ENCODE measurements at places on chromosomes 5 and 9.

- no peak for DNase-seq
These were observed 95.4 kb upstream of the LIFR start for GRCh38 chr5:38651806-38652205.

DNA sequence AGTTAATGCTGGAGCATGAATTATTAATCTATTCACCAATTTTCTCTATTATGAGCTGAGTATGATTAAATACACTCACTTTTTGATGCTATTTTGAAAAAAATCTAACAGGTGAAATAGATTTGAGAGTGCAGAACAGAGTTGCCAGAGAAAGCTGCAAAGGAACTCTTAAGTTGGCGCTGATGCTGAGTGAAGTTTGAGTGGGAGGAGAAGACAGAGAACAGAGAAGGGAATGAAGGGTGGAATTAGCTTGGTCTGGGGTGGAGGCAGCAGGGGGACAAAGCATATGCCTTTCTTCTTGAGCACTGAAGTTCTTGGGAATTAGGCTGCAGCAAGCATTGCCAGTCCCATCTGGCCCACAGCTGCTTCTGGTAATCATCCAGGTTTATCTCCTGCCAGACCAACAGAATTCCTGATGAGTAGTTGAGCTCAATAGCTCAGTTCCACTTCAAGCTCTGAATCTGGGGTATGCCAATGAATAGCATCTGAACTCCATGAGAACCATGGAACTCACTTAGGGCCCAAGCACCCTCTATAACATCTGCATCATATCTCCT is 290.1 kb downstream of the HINT1 start:
- no peak for DNase-seq

DNA sequence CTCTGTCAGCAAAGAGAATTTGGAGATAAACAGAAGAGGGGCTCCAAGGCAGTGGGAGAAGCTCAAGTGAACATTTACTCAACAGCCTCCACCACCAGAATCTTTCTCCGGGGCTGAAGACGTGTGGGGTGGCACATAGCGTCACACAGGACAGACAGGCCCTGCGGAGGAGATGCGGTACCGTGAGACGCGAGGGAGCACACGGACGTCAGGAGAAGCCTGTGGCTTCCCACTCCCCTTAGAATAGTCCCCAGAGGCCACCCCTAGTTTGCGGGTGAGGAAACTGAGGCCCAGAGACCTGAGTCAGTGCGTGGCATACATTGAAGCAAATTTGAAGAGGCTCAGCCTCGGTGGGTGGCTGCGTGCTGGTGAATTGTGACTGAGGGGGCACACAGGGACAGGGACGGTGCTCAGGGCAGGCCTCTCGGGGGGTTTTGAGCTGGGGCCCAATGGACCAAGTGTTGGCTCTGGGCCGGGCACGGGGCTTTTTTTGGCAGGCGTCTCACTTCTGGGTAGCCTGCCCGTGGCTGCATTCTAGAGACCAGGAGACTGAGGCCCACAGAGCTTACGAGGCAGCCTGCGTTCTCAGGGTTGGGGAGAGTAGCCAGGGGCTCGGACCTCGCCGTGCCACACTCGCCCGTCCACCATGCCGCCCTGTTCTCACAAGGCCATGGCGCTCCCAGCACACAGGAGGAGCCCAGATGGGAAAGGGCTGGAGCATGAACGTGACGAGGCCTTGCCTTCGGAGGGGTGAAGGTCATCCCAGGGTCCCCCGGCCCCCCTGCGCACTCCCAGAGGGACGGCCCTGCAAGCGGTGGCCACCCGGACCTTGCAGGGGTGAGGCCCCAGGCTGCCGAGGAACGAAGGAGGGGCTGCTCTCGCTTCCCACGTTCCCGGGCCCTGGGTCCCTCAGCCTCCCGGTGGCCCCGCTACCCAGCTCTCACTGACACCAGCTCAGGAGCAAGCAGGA is 220.6 kb downstream of the C9orf50 start:
- DNase-seq, result no peak

- peak; percentile 87 for DNase-seq
These were observed at the start of gene SMU1 for GRCh38 chr9:33076046-33077004. Gene SMU1 (minus strand): TSS chr9:33076674. CDS start chr9:33076608, 66 bp downstream.

DNA sequence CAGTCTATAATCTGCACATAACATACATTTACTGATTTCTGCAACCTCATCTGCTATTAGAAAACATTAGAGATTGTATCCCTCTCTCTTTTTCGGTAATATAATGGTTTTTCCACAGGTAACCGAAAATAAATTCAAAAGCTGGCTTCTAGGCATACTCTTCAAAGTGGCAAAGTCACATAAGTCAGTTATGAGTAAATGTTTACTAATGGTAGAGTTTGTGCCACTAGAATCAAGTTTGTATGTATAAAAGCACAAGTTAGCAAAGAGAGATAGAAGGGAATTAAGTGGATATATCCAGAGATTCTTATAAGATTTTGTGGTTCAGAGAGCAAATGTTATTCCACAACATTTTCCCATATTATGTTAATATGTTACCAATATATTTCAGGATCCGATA is 86.9 kb downstream of the MYO10 start:
- no peak for DNase-seq

GRCh38 chr9:114938687-114939575 is 8.5 kb upstream of the TNFSF8 start:
- DNase-seq, result no peak

GRCh38 chr9:4168526-4168925 is 131.3 kb downstream of the GLIS3 start:
- DNase-seq, result no peak

- DNase-seq, result no peak
These were observed 27.9 kb downstream of the MCTP1 start for GRCh38 chr5:95256991-95257390.

- no peak for DNase-seq
These were observed 355.5 kb upstream of the CCNH start for GRCh38 chr5:87768190-87768589.

DNA sequence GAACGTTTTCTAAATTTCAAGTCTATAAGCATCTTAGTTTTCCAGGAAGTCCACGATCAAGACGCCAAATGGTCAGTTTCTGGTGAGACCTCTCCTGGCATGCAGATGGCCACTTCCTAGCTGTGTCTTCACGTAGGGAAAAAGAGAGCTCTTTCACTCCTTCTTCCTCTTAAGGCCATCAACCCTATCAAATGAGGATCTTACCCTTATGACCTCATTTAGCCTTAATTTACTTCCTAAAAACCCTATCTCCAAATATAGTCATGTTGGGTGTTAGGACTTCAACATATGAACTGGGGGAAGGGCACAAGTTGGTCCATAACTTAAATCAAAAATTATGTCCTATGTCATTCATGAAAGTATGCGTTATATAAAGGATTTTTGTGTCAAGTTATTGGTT is 229.5 kb downstream of the ARL15 start:
- no peak for DNase-seq

- DNase-seq, result no peak
These were observed 212.7 kb downstream of the ESM1 start for GRCh38 chr5:54772684-54773083.

GRCh38 chr9:110064803-110065202 is 143.2 kb downstream of the C9orf152 start:
- no peak for DNase-seq

- no peak for DNase-seq
These were observed 438.4 kb downstream of the RAB3C start for GRCh38 chr5:59021286-59021673.

- no peak for DNase-seq
These were observed 480.0 kb downstream of the TAF11L14 start for GRCh38 chr5:18114151-18114757.

DNA sequence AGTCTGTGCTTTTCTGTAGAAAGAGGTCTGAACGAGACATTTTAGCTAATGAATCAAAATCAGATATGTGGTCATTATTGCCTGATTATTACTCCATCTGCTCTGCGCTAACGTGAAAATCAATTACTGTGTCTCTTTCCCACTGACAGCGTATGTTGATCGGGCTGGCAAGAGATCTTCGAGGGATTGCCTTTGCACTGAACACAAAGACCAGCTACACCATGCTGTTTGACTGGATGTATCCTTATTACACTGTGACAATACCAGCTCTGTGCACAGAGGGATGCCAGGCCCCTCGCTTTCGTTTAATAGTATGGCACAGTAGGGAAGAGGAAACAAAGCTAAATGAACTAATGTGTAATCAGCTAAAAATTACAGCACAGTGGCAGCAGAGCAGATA is 103.7 kb upstream of the TLX3 start:
- DNase-seq, result no peak

DNA sequence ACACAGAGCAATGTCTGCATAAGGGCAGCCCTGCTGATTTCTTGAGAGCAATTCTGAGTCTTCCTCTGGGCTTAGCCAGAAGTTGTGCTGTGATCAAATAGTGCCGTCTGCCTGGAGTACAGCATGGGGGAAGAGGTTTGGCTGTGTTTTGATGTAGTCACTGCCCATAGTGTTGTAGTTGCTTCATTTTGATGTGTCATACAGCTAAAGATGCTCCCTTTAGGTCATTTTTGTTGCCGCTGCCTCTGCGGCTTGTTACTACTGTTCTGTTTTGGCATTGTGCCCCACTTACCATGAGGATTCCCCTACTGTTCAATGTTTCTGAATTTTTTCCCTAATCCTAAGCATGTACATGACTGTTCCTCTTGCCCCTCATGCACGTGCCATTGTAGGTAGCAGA is 23.0 kb downstream of the SLC36A1 start:
- no peak for DNase-seq

DNA sequence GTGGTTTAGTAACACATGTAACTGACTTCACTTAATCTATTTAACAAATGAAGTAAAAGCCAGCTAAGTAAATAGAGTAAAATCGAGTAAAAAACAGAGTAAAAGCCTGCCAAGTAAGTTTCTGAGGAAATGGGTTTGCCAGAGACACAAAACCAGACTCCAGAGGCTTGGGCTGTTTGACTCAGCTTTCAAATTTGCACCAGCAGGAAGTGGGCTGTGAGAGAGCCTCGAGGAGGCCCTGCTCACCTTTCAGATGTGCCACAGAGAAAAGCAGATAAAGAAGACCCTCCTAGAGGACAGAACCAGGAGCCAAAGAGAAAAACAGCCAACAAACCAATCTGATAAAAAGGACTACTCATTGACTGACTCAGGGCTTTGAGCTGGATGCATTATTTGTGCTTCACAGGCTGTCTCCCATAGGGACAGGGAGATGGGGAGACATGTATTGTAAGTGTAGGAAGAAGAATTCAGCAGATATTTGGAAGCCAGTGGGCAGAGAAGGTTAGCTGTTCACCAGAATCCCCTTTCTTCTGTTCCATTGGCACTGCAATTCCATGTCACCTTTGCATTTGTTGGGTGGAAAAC is 14.4 kb upstream of the AMACR start:
- DNase-seq, result no peak

- no peak for DNase-seq
These were observed 235.4 kb upstream of the RIOK2 start for GRCh38 chr5:97418462-97418861.

DNA sequence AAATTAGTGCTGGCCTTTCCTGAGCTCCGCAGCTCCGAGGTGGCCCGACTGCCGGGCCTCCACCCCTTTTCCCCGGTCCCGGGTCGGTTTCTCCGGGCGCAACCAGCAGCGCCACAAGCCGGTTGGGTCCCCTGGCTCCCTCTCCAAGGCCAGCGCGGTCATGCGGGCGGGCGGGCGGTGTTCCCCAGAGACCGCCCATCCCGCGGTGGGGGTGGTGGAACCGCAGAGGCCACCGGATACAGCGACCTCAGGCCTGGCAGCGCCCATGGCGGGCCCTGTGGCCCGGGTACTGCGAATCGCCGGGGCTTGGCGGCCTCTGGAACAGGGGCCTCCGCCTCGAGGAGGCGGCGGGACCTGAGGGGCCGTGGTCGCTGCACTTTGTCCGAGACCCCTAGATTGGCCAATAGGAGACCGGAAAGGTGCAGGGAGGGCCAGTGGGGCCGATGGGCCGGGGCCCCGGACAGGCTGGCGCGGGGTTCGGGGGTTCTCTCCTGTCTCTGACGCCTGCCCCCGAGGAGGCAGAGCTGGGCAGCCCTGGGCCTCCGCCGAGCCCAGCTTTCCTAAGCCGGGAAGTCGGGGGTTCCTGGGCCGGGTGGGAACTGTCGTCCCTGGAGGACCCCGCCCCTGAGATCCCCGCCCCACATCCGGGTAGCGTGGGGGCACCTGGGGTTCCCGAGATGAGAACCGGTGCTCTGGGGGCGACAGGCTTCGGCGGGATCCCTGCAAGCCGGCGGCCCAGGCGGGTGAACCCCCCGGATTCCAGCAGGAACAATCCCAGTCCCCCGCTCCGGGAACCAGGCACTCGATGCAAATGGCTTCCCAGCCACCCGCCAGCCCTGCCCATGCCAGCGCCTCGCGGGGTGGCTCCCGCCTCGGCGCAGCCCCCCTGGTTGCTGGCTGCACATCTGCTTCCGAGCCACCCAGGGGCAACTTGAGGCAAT is 293.9 kb downstream of the ZSWIM6 start:
- no peak for DNase-seq

DNA sequence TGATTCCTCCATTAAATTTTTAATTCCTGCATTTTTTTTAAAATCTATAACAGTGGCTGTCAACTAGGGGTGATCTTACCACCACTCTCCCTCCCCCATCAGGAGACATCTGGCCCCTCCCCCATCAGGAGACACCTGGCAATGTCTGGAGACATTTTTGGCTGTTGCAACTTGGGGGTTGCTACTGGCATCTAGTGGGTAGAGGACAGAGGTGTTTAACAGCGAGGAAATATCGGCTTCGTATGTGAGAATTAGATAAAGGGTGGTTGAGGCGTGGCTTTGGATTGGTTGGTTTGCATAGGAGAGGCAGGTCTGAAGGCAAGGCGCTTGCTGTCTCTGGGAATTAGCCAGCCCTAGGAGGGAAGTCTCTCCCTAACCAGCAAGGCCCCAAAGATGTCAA is 10.5 kb downstream of the CDHR2 start:
- no peak for DNase-seq

DNA sequence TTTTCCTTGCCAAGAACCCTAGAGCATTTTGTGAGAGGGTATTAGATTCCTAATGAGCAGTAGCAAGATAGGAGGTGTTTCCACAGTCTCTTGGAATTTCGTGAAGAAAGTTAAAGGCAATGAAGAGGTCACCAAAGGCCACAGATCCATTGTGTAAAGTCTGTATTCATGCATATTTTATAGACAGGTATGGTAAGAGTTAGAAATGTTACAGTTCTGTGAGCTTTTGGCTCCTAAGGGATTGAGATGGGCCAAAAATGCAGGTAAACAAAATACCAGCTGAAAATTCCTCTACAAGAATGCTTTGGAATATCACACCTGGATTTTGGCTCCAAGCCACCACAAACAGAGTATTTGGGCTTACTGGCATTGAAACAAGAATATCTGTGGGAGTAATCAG is 47.4 kb upstream of the FST start:
- no peak for DNase-seq

DNA sequence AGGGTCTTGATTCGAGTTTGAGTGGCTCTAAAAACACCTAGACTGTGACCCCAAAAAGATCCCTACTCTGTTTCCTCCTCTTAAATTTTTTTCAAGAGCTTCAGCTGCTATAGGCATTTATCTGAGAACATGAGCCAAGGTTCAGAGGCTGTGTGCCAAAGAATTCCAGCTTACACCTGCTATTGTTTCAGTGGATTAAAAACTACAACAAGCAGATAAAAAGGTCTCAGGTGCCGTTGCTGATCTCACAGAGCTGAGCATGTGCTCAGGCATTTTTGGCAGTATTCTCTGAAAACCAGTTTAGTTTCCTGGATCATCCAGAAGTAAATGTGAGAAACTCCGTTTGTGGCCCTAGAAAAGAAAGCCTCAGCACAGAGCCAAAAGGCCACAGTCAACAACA is 349.2 kb downstream of the DEPDC1B start:
- no peak for DNase-seq

GRCh38 chr5:169052207-169052606 is 248.7 kb downstream of the SLIT3 start:
- DNase-seq, result no peak
